ENCODE measurements at places on chromosomes 11 and 22.
A peak's percentile ranks its signal among the peaks of the same experiment; 100 is the strongest.

GRCh38 chr11:2987881-2988861 is 4.0 kb downstream of the NAP1L4 start:
- no peak for DNase-seq

- no peak for DNase-seq
These were observed at the start of gene SAA2 for GRCh38 chr11:18248561-18248960. TSS of gene SAA2 (minus strand) at chr11:18248668. CDS start at chr11:18248011, 657 bp downstream.

DNA sequence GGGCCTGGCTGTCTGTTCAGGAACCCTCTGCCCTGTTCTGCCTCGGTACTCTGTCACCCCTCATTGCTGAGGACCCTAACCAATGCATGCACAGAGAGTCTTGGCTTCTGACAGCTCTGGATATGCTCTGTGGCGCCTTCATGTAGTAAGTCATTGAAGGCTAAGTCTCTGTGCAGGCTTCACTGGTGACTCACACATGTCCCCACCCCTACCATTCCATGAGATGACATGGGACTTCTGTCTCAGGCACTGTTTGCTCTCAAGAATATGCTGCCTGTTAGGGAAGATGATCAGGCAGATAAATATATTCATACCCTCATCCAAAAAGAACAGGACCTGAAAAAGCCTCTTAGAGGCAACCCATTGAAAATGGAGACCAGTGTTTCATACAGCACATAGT is 43.6 kb upstream of the HORMAD2 start:
- no peak for DNase-seq

DNA sequence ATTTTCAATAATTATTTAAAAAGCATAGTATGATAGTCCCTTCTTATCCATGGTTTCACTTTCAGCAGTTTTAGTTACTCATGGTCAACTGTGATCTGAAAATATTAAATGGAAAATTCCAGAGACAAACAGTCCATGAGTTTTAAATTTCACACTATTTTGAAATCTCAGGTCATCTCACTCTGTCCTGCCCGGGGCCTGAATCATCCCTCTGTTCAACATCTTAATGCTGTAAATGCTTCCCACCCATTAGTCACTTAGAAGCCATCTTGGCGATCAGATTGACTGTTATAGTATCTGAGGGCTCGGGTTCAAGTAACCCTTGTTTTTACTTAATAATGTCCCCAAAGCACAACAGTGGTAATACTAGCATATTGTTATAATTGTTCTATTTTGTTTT is 1509.3 kb downstream of the FAM181B start:
- DNase-seq: no peak

GRCh38 chr11:72085621-72086351 is 5.1 kb downstream of the LRRC51 start:
- no peak for DNase-seq

- DNase-seq: no peak
These were observed 12.3 kb downstream of the RBM4B start for GRCh38 chr11:66665369-66665768.

DNA sequence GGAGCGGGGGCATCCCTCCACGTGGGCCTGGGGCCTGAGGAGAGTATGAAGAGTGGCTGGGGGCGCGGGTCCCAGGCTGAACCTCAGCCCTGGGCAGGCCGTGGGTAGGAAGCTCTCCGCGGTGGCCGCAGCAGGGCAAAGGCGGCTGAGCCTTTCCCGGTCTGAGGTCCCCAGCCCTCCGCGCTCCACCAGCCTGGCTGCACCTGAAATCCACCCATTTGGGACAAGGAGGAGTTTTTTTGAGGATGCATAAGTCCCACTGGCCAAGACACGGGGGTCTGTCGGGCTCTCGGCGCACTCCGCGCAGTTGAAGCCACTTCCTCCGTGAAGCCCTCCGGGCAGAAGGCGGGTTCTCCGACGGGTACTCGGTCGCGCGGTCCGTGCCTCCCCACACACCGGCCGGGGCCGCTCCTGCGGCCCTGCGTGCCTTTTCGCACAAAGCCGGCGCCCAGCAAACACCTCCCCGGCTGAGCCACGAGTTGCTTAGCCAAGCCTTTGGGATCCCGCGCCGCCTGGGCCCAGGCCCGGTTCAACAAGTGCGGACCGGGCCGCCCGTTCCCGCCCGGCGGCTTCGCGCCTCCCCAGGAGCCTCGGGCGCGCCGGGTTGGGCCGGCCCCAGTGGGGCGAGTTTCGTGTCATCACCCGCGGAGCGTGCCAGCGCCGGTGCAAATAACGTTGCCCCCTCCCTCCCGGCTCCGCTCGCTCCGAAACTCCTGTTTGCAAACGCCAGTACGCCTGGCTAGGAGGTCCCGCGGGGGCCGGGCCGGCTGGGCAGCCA is 666 bp upstream of the OVOL1 start:
- no peak for DNase-seq

DNA sequence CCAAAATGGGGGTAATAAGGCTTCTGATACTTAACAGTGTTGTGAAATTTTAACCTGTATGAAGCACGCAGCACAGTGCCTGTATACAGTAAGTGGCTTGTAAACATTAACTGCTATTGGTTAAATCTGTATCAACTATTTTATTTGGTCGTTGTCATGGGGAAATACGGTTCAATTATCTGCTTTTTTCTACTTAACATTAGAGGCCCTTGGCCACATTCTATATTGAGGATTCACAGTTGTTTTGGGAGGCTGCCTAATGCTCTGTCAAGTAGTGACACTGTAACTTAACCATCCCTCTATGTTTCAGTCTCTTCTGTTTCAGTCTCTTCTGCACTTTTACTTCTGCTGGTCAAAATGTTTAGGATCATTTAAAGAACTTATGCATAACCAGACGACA is 95.6 kb downstream of the LDLRAD3 start:
- DNase-seq: no peak

- no peak for DNase-seq
These were observed 24.4 kb downstream of the OR8B12 start for GRCh38 chr11:124518989-124519451.

DNA sequence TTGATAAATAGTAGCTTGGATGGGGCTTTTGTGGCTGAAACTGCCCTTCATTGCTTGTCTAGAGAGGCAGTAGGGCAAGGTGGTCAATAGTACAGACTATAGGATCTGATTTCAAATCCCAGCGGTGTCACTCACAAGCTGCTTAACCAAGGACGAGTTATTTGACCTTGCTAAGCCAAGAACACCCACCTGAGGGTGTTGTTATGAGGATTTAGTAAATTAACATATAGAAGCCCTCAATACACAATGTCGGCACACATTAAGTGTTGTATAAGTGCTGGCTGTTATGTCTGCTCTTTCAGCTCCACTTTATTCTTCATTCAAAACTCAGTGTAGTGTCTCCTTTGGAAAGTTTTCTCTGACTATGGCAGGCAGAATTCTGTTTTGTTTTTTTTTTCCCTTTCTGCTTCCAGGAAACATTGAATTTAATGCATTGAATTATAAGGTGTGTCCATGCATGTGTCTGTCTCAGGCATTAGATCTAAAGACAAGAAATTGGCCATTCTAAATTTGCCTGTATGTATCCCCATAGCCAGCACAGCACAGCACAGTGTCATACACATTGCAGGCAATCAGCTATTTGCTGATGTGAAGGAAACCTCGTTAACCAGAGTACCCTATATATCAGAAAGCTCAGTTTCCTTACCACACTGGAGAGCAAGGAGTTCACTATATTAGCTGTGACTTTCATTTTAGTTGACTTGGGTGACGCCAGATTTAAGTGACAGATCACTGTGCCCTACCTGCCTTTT is 212.1 kb downstream of the NELL1 start:
- no peak for DNase-seq

DNA sequence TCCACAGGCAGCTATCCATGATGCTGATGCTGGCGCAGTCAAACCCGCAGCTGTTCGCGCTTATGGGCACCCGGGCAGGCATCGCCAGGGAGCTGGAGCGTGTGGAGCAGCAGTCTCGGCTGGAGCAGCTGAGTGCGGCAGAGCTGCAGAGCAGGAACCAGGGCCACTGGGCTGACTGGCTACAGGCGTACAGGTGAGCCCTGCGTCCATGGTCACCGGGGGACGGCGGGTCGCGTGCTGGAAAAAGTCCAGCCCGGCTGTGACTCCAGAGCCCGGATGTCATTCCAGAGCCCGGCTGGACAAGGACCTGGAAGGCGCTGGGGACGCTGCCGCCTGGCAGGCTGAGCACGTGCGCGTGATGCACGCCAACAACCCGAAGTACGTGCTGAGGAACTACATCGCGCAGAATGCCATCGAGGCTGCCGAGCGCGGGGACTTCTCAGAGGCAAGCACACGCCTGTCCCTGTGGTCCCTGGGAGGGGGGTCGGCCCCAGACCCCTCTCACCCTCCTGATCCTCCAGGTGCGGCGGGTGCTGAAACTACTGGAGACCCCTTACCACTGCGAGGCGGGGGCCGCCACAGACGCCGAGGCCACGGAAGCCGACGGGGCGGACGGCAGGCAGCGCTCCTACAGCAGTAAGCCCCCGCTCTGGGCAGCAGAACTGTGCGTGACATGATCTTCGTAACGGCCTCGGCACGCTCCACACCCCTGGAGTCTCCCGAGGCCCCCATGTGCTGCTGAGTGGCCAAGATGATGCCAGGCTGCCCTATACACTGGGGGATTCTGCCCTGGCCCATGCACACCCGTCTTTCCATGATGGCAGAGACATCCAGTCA is 16.1 kb downstream of the SELENOO start:
- DNase-seq: no peak

DNA sequence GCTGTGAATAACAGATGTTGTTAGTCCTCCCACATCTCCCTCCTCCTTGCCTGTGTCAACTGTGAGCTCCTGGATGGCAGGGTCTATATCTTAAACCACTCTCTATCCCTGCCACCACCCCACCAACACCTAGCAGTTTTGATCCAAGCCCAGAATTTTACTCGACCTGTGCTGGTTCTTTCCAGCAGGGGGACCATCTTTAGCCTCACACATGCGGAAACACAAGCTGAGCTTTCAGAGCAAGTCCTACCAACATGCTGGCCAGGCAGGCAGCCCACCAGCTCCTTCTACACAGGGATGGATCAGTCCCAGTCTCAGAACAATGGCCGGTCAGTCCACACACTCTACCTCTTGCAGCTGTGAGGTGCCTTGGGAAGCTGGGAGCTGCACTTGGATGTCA is 231.5 kb downstream of the NXPE2 start:
- no peak for DNase-seq

- no peak for DNase-seq
These were observed 59.1 kb upstream of the ARFGAP3 start for GRCh38 chr22:42915980-42916765.

DNA sequence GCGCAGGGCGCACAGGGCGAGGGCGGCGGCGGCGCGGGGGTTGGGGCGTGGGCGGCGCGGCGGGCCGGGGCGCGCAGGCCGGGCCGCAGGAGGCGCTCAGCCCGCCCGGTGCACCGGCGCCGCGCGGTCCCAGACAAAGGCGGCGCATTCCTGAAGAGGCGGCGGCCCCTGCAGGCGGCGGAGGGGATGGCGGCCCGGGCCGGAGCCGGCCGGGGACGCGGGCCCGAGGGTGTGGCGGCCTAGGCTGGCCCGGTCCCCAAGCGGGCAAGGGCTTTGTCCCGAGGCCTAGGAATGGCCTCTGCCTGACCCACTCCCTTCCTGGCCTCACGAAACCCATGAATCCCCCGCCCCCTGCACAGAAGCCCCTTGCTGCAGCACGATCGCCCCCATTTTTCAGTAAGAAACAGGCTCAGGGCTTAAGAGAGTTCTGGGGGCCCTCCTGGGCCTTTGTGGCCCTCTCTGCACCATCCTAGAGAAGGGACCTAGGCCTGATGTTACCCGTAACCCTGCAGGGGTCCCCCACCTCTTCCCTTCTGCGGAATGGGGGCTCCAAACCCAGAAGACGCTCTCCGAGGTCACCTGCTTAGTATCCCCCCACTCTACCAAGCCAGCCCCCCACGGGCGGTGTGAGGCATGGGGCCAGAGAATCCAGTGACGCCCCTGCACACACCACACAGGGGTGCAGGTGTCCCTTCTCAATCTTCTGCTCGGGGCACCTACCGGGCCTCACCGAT is at the start of gene RTN4R:
Gene RTN4R, minus strand, starts transcription at position 40 of the 734 bp plus-strand sequence. CDS start 226 bp downstream, outside the sequence.
- DNase-seq: peak; percentile 16

DNA sequence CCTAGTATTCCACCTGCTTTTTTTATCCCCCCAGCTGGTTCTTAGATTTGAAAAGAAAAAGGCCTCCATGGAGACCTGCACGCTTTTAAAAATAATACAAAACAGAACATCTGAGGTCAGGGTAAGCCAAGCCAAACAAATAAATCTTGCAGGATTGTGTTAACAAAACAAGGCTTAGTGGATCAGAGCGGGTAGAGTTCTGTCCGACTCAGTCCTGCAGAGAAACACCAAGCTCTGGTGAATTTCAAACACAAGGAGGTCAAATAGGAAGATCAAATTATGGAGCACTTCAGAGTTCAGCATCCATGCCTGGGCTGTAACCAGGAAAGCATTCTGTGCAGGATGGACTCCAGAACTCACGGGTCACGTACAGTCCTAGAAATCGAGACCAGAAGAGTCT is 86.9 kb downstream of the SYN3 start:
- DNase-seq: no peak

- DNase-seq: peak; percentile 99
These were observed 14.8 kb downstream of the BAD start for GRCh38 chr11:64269540-64270220.

DNA sequence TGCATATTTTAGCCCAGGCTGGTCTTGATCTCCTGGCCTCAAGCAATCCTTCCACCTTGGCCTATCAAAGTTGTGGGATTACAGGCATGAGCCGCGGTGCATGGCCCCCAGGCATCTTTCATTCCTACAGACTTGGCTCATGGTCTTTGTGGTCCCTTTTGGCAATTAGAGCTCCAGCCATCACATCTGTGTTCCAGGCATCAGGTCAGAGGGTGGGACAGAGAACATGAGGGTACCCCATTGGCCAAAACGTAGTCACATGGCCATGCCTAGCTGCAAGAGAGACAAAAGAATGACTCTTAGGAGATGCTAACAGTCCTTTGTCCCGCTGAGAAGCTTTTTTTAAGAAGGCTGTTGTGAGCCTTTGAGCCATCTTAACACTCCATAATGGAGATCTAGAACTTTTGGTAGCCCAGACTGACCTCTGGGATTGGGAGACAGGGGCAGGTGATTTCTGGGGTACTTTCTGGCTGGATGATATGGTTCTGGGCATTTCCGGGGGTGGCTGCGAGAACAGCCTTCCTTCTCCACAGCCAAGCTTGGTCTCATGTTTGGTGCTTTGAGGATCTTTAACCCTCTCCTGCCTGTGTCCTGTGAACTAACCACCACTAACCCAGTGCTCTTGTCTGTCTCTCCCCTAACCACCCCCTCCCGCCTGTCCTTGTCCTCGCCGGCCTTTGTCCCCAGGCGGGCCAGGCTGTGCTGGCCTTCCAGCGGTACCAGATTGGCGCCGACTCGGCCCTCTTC is 18.4 kb upstream of the TAB1 start:
- DNase-seq: no peak

DNA sequence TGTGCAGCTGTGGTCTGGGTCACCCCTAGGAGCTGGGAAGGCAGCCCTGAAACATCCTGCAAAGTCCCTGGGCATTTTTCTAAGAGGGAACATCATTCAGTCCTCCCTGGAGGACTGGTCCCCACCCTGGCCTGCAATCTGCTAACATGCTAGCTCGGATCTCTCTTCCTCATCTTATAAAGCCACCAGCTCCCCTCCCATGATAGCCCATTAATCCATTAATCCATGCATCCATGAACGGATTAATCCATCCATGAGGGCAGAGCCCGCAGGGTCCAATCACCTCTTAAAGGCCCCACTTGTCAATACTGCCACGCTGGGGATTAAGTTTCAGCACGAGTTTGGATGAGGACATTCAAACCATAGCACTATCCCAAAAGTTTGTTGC is 12.1 kb downstream of the PRG3 start:
- DNase-seq: no peak
